Stimulated activated memory B cell treated with anti-CD40 and anti-IgM and Interleukin-4, amounts not matched to agents 10 μg/mL and 1 μg/mL and 100 μg/mL, for 72 hours (primary cell): ENCODE measurements at places on chromosomes 3 and 15.

DNA sequence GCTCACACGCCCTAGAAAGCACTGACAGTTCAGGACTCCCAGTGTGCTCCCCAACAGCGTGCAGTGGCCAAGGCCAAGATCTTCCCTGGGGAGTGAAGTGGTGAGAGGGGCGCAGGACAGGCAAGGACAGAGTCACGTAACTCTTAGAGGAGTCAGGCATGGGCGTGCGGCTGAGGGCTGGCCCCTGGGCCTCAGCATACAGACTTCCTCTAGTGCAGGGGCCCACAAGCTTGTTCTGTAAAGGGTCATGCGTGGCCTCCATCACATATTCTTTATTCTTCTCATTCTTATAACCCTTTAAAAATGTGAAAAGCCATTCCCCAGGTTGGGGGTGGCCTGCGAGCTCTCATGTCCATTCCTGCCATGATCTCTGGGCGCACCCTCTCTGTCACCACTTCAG, 25.2 kb downstream of the TMEM43 start:
- no peak for ATAC-seq

DNA sequence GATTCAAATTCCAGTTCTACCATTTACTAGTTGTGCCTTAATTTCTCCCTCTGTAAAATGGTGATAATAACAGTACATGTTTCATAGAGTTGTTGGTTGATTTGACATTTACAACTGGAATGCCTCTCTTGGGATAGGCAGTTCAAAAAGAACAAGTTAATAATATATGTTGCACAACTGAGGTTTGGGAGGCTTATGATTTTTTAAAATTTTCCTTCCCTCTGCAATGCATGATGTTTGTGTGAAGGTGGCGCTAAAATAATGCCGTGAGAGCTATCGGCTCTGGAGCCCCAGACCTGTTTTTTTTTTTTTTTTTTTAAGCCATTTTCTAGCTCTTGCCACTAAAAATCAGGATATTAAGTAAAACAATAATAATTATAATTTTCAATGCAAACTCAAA, 18.6 kb downstream of the DNAJB11 start:
- no peak for ATAC-seq

- no peak for ATAC-seq
These were observed 116.7 kb upstream of the LPP start for GRCh38 chr3:188037195-188037718.

DNA sequence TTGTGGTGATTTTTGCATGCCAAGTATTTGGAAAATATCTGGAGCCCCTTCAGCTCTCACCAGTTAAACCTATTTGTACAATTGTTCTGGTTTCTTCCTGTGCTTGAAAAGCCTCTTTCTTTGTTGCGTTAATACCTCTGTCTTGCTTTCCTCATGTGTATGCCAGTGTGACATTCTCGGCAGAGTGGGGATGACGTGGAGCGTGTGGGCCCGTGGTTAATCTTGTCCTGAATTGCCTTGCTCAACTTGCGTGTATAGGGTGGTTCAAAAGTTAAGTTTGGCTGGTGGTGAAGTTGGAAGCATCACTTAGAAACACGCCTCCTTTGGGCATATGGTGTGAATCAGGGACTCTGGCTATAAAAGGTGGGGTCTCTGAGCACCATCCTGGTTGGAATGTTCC, 67.1 kb downstream of the IGF1R start:
- no peak for ATAC-seq

DNA sequence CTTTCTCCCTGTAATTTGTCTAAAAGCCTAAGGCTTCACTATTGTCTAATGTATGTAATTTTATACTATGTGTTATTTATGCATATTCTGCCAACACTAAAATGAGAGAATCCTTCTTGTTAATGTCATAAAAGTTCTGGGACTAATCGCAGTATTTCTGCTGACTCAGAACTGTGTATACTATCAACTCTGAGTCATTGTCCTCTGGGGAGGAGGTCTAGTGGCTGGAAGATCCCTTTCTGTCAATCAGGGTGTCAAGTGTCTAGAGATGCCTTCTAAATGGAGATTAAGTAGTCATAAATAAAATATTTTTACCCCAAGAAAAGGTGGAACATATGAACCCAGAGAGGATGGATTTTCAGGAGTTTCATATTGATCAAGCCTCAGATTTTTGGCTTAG, 473.4 kb downstream of the AGBL1 start:
- ATAC-seq, result no peak

- no peak for ATAC-seq
These were observed 56.1 kb downstream of the SYN2 start for GRCh38 chr3:12060139-12060845.

DNA sequence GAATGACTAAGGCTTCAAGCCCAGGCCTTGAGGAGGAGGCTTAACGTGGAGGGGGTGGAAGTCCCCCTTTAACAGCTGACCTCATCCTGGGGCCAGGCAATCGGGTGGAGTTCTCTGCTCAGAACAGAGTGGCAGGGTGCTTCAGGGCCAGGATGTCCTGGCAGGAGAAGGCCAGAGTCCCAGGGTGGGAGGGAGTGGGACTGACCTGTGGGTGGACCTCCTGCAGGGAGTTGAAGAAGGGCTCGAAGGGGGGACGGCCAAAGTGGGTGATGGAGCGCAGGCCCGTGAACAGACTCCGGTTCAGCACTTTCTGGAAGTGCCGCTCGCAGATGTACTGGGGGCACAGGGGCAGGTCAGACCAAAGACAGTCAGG, 19.6 kb downstream of the DUOX2 start:
- peak; percentile 26 for ATAC-seq

DNA sequence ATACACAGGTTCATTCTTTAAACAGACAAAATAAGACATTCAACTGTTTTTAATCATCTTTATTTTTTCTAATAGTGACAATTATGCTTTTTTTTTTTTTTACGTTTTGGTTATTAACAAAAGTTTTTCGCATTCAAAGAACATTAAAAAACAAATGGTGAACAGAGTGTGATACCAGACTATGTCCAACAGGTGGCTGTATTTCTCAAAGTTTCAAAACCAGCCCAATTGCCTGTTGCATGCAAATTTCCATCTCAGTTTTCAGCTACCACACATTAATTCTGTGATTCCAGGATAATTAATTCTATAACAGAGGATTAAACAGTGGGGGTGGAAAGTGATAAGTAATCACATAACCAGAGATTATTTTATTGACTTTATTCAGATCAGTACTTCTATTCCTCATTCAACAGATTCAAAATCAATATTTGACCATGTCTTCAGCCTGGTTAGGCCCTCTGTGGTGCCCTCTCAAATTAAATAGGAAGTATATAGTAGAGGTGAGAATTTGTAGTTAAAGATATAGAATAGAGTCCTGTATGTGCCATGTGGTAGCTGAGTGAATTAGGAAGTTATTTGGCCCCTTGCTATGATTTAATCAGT, 122.2 kb upstream of the DCBLD2 start:
- no peak for ATAC-seq

- ATAC-seq, result no peak
These were observed 40.2 kb upstream of the TMEM87A start for GRCh38 chr15:42313463-42313862.

DNA sequence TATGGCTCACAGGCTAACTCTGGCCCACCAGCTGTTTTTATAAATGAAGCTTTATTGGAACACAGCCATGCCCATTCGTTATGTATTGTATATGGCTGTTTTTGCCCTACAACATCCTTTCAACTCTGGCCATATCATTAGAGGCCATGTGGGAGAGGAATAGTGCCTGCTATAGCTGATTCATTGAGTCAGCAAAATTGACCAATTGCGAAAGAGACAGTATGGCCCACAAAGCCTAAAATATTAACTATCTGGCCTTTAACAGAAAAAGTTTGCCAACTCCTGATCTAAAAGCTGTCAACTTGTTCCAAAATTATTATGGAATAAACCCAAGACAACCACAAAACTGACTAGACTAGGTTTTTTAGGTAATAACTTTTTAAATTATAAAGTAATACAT, 1.4 kb downstream of the NR1I2 start:
- no peak for ATAC-seq

DNA sequence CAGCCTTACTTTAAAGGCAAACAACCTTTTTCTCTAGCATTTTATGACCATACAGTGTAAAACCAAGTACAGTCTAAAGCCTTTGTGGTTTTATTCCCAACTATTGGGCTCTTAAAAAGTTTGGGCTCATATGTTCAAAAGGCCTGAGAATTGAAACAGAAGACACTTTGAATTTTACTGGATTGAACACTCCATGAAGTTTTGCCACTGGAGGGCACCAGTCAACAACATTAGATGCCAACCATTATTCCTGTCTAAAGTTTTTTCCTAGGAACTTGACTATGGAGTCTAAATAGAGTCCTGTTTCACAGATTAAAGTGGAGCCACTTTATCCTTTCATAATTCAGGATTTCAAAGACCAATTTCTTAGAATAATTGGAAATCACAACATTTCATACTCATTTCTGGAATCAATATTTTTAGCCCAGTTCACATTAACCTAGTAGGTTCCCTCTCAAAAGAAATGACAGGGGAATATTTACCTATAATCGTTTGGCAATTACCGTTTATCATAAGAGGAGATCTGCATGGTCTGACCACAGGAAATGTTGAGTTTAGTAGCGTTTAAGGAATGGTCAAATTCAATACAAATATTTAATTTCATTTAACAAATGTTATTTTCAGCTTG, 244.1 kb upstream of the PDZRN3 start:
- ATAC-seq, result no peak

DNA sequence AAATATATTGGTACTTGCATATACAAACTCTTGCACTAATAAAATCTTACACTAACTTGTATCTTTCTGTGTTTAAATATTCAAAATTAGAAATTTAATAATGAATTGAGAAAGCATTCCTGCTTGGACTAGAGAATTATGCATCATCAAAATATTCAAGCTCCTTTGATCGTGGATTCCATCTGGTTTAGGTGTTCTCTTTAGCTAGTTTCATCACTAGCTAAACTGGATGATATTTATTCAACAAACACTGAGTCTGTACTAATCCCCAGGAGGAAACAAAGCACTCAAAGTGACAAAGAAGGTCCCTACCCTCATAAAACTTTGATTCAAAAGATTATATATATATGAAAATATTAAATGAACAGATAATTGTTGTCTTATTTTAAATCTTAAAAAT, 1360.9 kb upstream of the ALCAM start:
- ATAC-seq, result no peak

- no peak for ATAC-seq
These were observed 41.0 kb upstream of the B3GNT5 start for GRCh38 chr3:183212096-183212495.

- ATAC-seq, result no peak
These were observed 20.3 kb upstream of the SIAH2 start for GRCh38 chr3:150783316-150783715.

- peak; percentile 31 for ATAC-seq
These were observed 716 bp downstream of the SMC4 start for GRCh38 chr3:160400030-160400701.

DNA sequence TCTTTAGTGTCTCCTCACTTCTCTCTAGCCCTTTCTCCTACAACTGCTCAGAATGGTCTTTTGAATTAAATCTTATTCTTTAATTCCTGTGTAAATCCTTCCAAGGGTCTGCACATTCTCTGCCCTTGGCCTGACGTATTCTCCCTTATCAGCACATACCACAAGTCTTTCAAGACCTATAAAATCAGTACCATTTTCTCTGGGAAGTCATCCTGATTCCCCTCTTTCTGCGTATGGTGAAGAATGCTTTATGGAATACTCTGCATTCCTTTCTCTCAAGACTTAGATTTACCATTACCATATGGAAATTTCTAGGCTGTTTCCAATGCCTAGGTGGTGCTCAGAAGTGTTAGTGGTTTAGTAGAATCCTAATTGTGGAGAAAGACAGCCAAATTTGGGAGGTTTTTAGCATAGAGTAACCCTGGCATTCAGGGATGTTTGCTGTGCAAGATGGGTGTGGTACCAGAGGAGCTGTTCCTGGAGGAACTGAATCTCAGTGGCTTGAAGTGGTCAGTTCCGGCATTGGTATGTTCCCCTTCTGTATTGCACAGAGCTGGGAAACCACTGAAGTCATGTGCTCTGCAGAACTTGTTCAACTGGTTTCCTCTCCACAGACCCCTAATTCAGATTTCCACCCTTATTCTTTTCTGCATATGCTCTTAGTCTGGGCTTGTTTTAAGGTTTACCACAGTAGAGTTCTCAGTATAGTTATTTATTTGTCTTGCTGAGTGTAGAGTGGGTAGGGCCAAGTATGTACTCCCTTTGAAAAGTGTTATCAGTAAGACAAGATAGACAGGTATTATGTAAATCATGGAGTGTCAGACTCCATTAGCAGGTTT, 24.5 kb downstream of the IQGAP1 start:
- peak; percentile 92 for ATAC-seq

- ATAC-seq, result peak; percentile 98
These were observed 36.6 kb downstream of the OSTN start for GRCh38 chr3:191235331-191236314.

DNA sequence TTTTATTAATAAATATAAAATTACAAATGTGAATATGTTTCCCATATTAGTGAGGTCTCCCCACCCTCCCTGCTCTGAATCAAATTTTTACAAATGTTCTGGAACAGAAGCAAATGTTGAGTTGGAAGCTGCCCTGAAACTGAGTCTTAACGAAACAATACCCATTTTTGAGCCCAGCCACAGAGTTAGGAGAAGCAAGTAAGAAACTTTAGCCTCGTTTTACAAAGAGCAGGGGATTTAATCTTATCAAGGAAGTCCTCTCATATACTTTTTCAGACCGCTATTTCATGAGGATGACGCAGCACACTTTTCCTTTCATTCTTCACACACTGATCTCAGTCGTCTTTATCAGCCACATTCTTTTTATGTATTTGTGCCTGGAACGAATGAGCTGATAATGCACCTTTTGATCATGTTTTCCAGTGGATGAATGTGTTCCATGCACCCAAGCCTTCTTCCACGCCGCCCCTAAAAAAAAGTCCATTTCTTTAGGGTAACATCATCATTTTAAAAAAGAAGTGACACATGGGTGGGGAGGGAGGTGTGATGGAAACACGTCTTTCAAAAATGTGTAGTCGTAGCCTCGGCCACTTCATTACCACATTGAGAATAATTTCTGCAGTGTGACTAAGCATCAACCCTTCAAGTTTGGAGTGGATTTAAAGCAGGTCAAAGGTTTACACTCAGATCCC, 48.1 kb downstream of the SETMAR start:
- ATAC-seq, result no peak

DNA sequence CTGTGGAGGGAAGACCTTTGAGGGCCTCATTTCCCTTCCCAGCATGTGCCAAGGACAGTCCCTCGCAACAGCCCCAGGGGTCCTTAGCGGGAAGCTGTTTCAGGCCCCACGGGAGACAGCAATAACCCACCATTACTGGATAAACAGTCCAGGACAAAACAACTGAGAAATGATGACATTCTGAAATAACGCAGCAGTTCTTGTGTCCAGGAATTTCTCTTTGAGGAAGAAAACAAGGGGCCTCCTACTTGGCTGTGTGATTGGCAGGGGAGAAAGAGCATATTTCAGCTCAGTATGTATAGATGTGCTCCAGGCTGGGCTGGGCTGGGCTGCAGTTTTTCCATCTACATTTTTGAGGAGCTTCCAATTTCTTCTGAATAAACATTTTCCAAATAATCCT, 82.2 kb upstream of the THBS1 start:
- no peak for ATAC-seq
